ENCODE measurements at places on chromosomes 12 and 14.

- DNase-seq, result no peak
Observed at GRCh38 chr12:40942326-40942725, 245.8 kb upstream of the PDZRN4 start.

DNA sequence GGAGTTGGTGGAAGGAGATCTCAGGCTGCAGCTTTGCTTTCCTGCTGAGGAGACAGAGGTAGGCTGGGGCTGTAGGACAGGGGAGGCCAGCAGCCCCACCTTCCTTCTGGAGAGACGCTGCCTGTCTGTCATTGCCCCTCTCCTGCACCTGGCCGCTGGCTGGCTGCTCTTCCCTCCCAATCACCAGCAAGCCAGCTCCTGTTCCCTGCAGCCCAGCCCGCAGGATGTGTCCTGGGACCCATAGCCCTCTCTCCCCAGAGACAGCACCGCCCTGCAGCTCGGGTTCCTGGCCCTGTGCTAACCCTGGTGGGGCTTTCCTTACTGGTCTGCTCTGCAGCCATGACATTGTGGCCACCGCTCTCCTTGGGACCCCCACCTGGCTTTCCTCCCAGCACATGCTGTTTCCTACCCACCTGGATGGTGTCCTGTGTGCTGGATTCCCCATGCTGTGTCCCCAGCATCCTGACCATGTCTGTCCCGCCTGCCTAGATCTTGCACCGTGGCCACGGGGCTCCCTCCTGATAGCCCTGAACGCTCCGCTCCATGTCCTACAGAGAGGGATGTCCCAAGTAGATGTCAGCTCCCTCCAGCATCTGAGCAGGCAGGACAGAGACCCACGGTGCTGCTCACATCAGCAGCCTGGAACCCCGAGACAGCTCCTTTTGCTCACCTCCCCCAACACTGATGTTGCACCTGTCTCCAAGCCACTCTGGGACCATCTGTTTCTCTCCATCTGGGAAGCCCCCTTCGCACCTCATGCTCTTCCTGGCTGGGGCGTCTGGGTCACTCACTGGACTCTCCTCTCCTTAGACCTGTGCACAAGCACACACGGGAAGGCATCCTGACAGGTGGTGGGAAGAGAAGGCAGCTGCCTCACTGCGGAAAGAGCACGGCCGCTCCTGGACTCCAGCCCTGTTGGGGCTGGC lies 1.1 kb upstream of the MTA1 start:
- DNase-seq, result no peak

- DNase-seq, result no peak
Observed at GRCh38 chr14:53127151-53127550, 26.0 kb downstream of the DDHD1 start.

GRCh38 chr12:93784339-93785086 lies 107.3 kb downstream of the CRADD start:
- no peak for DNase-seq

- DNase-seq, result no peak
Observed at GRCh38 chr12:81252228-81252627, 174.3 kb downstream of the ACSS3 start.

DNA sequence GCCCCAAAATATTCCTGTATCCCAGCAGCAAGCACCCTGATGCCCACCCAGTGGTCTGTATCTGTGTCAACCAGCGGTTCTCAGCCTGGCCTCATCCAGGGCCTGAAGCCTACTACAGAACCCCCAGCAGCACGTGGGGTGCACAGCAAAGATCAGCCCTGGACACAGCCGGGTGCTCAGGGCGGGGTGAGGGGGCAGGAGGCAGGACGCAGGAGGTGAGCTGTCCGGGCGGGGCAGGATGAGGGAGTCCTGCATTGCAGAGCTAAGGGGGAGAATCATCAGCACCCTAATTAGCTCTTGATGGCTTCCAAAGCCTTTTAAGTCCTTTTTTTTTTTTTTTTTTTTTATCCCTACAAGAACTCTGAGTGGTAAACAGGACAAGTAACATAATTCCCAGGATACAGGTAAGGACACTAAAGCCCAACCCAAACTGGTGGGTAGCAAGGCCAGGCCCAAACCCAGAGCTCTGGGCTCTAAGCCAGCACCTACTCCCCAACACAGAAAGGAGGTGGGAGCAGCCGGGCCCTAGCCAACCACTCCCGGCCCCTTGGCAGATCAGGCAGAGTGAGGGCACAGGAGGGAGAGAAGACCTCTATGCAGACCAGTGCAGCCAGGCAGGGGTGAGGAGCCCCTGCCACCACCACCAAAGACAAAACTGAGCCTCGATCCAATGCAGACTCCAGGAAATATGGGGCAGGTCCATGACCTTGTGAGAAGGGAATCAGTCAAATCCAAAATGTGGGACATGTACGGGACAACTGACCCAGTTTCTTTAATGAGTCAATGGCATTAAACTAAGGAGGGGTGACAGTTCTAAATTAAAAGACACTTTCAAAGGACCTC lies 32.3 kb upstream of the EIF5 start:
- no peak for DNase-seq

- DNase-seq, result peak; percentile 89
Observed at GRCh38 chr14:100375266-100375962, 52.3 kb downstream of the SLC25A47 start.

GRCh38 chr12:42691991-42692557 lies 102.5 kb upstream of the PRICKLE1 start:
- no peak for DNase-seq

DNA sequence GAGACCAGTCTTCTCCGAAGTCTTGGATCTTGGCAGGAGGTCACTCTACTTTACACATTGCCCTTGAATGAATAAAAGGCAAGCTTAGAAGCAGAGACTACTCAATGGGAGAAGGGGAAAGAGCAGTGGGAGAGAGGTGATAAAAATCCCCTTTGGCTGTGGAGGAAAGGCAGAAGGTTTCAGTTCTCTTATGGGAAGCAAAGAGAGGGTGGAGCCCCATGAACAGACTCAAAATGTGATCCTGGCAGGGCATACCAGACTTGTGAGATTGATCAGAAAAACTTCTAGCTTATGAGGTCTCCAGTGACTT lies 49.6 kb upstream of the HECTD1 start:
- DNase-seq, result no peak

DNA sequence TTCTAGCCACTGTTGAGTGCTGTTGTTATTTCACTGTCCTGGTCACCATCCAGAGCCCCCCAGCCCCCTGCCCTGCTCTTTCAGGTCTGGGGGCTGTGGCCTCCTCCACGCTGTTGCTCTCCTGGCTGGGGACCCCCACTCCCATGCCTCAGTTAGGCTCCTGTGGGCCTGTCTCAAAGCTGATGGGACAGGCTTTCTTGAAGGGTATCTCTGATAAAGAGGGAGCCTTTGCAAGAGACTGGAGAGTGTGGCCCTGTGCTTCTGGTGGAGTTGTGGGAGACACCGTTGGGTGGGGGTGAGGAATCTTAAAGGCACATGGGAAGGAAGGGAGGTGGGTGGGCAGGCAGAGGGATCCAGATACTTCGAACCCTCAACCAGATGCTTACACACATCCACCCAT lies 12.2 kb upstream of the KRT86 start:
- no peak for DNase-seq

- no peak for DNase-seq
Observed at GRCh38 chr12:58841058-58841798, 79.1 kb downstream of the LRIG3 start.

GRCh38 chr12:56103823-56104108 lies 593 bp upstream of the PA2G4 start:
- DNase-seq, result no peak

- DNase-seq, result no peak
Observed at GRCh38 chr14:92323916-92324818, 1.2 kb downstream of the SLC24A4 start.

GRCh38 chr12:64965920-64966319 lies 141.5 kb downstream of the TBC1D30 start:
- no peak for DNase-seq

GRCh38 chr12:1328391-1328790 lies 266.0 kb downstream of the FBXL14 start:
- peak; percentile 58 for DNase-seq
